ENCODE measurements at places on chromosomes 16 and 17. TPM values are rescaled to one million over a fixed set of nuclear protein-coding genes. Genes with fewer than 3 reads are reported as not detected.
A peak's percentile ranks its signal among the peaks of the same experiment; 100 is the strongest.

DNA sequence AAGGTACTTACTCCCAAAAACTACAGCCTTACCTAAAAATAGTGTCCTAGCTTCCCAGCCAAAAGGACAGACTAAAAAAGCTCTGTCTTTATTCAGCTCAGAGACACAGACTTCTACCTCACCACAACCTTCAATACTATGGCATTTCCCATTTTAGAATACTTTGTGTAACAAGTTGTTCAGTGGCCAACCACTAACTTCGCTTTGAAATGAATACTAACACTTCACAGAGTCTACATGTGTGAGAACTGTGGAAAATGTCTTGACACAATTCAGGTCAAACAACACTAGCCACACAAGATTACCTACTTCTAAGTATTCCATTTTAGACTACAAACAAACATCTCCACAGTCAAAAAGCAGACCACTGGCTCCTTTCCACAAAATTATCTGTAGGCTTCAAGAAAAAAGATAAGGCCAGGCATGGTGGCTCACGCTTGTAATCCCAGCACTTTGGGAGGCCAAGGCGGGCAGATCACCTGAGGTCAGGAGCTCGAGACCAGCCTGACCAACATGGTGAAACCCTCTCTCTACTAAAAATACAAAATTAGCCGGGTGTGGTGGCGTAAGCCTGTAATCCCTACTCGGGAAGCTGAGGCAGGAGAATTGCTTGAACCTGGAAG lies 3.2 kb downstream of the HELZ start:
- DNase-seq = no peak

- no peak for DNase-seq
These were observed 23.0 kb upstream of the CHMP6 start for GRCh38 chr17:80968602-80969029.

Gene SRCIN1
- total RNA-seq = 0.93 TPM

GRCh38 chr17:58993311-58993710 lies 113.4 kb downstream of the TRIM37 start:
- no peak for DNase-seq

- no peak for DNase-seq
These were observed 5.0 kb upstream of the SERPINF2 start for GRCh38 chr17:1737531-1738291.

DNA sequence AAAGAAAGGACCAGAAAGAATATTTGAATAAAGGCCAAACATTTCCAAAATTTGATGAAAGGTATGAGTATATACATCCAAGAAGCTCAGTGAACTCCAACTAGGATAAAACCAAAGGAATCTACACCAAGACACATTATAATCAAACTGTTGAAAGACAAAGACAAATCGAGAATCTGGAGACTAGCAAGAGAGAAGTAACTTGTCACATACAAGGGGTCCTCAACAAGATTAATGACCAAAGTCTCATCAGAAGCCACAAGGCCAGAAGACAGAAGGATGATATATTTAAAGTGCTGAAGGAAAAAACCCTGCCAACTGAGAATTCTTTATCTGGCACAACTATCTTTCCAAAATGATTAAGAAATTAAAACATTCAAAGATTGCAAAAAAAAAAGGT lies 9.3 kb upstream of the IL21R start:
- no peak for DNase-seq

DNA sequence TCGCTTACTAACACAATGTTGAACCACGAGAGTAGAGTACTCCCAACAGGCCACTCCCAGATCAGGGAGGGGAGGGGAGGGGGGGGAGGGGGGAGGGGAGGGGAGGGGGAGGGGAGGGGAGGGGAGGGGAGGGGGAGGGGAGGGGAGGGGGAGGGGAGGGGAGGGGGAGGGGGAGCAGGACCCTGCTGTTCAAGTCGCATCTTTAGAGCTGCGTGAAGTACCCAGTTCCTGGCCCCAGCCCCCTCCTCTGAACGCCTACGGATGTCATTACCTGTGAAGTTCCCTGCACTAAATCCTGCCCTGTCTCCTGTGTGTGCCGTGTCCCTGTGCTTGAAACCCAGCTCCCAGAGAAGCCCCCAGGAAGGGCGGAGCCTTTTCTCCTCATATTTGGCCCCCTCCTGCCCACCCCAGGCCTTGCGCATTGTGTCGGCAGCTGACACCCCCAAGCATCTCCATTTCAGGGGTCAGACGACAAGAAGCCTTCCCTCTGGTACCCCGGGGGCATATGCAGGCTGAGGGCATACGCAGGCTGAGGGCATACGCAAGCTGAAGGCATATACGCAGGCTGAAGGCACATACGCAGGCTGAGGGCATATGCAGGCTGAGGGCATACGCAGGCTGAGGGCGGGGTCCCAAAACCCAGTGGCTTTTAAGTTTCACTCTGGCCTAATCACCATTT lies 330.2 kb downstream of the C16orf95 start:
- peak; percentile 48 for DNase-seq

DNA sequence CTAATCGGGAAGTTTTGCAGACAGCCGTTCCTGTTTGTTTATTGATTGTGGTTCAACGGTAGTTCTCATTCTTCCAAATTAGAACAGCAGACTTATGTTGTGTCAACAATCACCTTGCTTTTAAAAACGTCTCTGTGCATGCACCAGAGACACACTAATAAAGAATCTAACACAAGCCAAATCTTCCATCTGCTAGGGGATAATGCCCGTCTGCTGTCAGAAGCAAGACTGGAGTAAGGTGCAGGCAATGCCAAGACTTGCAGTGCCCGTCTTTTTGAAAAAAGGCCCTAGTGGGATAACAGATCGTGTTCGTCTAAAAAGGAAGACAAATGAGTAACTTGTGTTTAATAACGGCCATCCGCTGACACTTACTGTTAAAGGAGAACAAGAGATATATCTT lies 158.4 kb downstream of the KCNJ2 start:
- DNase-seq = no peak
